ENCODE measurements at places on chromosomes 6 and 20.

GRCh38 chr20:54140067-54140466 lies 33.7 kb downstream of the CYP24A1 start:
- no peak for ATAC-seq

GRCh38 chr6:4902363-4902762 lies 101.5 kb downstream of the RPP40 start:
- ATAC-seq, result peak; percentile 74

DNA sequence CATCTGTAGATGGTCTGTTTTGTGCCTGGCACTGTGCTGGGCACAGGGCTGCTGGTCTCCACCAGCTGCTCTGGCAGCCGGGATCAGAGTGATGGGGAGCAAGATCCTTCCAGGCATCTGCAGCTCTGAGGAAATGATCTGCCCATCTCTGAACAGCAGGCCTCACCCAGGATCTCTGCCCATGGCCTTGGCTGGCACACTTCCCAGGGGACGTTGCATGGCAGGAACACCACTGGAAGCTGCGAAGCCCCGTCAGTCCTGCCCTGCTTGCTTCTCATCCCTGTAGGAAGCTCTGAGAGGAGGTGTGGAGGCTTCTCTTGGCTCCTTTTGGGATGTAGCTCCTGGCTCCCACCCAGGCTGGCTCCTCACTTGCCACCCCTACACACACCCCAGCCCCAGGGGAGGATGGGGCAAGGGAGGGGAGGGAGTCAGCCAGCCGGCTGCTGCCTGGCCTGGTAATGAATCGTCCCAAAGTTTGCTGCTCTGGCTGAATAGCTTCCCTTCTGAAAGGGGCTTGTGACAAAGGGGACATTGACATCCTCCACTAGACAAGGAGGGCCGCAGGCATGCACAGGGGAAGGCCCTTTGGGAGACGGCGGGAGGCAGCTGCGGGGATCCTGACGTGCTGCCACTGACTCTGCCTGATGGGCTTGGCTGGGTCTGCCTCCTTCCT lies 108.9 kb downstream of the VEGFA start:
- ATAC-seq, result no peak

- peak; percentile 58 for ATAC-seq
Observed at GRCh38 chr6:87102151-87102621, 7.3 kb upstream of the CGA start.

DNA sequence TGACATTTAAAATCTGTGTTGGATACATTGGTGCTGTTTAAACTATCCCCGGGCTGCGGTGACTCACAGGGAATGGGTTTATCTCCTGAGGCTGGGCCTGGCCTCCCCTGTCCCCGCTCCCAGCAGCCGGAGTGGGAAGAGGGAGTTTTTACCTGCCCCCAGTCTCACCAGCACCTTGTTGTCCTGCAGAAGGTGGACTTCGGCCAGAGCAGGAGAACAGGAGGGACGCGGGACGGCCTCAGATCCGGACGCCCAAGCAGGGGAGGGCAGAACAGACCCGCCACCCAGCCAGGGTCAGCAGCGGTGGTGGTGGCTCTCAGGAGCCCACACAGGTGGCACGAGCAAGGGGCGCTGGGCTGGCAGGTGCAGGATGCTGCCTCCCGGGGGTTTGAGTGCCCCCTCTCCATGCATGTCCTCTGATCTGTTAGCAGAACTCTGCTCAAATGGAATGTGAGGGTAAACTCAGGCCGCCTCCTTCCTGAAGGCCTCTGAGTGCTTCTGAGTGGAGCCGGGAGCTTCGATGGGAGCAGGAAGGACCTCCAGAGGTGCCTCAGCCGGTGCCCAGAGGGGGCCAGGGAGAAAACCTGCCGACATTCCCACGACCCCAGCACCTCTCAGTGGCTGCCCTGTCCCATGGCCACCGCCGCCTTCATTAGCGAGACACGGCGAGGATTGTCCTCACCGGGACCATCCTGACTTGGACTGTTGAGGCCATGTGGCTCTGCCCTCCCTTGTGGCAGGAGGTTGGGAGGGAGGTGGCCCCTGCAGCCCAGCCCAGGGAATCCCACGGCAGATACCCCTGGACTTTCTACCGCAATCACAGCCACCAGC lies 43.4 kb upstream of the MRGBP start:
- ATAC-seq, result no peak

DNA sequence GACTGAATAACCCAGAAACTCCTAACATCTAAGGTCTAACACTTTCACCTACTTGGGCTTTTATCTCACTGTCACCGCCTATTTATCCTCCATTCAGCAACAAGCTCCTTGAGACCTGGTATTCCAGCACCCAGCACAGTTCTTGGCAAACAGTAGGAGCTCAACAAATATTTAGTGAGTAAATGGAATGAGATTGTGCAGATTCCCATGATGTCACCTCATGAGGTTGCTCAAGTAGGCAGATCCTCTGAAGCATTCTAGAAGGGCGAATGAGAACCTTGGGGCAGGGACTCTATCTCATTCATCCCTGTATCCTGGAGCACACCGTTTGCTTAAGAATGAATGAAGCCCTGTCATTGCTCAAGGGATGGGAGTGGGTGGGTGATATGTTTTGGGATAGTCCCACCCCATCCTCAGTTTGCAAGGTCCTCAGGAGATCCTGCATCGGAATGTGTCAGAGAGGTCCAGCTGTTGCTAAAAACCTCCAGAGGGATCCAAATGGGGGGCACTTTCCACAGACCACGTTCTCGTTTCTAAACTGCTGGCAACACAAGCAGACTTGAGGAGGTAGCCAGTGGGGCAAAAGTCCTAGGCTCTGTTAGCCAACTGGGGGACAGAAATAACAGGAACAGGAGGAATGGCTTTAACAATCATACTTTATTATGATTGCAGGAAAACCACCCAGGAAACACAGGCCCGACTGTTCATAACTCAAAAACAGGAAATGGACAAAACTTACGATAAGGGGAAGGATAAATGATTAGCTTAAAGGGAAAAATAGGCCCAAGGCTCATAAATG lies 42.0 kb downstream of the EDN1 start:
- ATAC-seq, result no peak

- no peak for ATAC-seq
Observed at GRCh38 chr20:8535403-8536261, 403.6 kb downstream of the PLCB1 start.

- no peak for ATAC-seq
Observed at GRCh38 chr20:41007481-41007880, 21.1 kb upstream of the TOP1 start.

DNA sequence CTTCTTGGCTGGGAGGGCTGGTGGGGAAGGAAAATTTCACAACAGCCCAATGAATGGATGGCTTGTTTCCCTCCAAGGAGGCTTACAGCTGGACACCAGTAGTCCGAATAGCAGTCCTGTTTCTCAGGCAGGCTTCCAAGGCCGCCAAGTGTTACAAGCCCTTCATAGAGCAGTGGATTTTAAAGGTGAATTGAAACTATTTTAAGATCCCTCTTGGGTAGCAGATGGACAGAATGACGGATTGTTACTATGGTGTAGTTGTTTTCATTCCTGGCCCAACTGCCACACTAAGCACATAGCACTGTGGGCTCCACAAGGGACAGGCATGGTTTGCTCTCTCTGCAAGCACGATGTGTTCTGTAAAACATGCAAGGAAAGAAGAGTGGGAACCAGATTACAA lies 203.3 kb upstream of the TAB2 start:
- ATAC-seq, result no peak

GRCh38 chr20:37598100-37598543 lies 70.4 kb upstream of the BLCAP start:
- ATAC-seq, result no peak

- no peak for ATAC-seq
Observed at GRCh38 chr20:53757472-53757913, 163.9 kb upstream of the ZNF217 start.

DNA sequence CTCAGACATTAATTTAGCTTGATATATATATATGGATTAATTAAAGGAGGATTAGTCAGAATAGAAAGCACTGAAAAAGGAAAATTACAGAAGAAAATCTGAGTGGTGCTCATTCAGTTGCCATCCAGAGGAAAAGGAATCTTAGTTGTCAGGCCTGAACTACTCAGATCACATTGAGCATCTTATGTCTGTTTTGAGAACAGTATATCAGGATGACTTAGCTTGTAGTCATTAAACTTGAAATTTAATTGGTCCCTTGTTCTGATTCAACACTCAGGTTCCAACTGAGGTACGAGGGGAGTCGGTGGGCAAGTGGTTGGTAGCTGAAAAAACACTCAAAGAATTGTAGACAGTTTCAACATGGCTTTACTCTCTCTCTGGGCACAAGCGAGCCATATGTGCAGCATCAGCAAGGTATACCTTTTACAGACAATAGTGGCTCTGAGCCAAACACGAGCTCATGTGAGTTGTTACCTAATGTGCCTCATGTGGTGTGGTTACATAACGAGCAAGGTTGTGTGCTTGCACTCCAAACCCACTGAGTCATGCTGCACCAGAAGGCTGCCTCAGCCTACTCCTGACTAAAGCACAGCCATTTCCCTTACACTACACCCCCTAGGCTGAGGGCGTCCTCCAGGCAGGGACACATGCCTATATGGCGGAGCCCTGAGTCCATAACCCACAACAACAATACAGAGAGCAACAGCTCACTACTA lies 73.0 kb upstream of the HMGN3 start:
- ATAC-seq, result no peak

DNA sequence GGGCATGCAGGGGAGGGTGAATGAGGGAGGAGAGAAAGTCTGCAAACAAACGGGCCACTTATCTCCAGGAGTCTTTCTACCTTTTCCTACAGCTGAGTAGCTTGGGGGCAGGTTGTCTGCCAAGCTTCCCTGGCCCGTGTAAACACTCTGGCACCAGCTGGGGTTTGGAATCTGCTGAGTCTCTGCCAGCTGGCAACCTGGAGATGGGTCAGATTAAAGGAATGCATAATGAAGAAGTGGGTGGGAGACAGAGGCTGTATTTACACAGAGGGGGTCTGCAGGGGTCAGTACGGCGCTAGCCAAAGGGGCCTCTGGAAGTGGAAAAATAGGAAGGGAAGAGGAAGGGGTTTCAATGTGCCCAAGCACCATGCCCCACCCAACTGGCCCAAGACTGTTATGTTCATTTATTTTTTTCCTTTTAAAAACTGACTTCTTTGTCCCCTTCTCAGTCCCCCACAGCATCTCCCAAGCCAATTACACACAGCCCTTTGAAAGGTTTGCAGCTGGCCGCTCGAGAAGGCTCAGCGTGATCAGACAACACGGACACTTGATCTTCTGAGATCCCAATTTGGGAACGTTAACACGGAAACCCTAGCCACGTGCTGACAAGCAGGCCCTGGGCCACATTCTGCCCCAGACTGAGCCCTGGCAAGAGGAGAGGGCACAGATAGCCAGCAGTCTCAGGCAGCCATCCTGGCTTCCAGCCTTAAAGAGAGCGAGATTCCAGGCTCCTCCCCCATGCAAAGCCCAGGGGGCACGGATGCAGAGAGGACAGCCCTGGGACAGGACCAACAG lies 25.2 kb downstream of the TRAM2 start:
- no peak for ATAC-seq

DNA sequence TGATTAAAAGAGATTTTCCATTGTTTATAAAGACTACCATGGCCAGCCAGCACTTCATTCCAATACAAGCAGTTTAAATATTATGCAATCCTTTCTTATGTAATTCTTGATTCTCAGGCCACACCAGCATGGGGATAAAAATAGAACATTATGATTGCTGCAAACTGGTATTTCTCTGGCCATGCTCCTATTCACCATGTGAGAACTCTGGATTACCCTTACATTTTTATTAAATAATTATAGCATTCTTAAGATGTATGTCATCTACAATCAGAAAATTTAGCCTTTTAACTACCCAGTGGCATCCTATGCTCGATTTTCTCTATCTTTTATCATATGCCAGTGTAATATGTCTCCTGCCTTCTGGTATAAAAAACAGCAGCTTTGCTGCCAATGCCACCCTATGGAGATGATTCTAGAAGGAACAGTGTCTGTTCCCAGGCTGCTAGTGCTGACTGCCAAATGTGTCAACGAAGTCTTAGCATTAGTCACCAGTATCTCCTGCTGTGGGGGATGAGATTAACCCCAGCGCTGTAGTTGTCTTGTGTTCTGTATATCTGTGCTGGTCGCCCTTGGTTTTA lies 501.4 kb downstream of the BCKDHB start:
- no peak for ATAC-seq

DNA sequence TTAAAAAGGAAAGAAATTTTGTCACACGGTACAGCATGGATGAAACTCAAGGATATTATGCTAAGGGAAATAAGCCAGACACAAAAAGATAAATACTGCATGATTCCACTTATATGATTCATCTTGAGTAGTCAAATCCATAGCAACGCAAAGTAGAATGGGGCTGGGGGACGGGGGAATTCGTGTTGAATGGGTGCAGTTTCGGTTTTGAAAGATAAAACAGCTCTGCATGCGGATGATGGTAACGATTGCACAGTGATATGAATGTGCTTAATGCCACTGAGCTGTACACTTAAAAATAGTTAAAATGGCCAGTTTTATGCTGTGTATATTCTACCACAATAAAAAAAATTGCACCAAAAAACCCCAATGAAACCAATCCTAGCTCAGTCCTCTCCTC lies 52.9 kb upstream of the SIRPA start:
- ATAC-seq, result no peak

DNA sequence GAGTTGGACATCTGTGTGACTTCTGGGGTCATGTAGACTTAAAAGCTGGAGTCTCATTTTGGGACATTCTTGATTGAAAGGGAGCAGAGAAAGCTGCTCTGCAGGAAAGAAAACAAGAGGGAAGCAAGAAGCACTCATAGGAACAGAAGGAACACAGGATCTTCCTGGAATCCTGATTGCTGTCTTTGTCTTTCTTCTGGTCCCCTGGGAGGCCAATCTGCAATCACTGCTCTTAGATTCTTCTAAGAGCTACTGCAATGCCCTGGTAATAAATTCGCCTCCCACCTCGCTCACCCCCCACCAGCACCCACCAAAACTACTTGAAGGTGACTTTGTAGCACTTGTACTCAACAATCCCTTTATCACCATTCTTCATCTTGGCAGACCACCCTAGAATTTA lies 51.8 kb downstream of the SLC35B3 start:
- ATAC-seq, result no peak

- ATAC-seq, result no peak
Observed at GRCh38 chr20:46893877-46894578, 615 bp upstream of the EYA2 start.

DNA sequence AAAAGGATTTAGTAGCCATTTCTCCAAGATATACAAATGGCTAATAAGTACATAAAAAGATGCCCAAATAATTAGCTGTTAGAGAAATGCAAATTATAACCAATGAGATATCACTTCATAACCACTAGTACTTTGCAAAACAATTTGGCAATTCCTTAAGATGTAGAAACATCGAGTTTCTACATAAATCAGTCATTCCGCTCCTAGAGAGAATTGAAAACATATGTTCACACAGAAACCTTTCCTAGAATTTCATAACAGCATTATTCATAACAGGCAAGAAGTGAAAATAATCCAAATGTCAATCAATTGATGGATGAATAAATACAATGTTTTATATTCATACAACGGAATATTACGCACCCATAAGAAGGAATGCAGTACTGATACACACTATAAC lies 20.5 kb upstream of the NT5E start:
- ATAC-seq, result no peak

DNA sequence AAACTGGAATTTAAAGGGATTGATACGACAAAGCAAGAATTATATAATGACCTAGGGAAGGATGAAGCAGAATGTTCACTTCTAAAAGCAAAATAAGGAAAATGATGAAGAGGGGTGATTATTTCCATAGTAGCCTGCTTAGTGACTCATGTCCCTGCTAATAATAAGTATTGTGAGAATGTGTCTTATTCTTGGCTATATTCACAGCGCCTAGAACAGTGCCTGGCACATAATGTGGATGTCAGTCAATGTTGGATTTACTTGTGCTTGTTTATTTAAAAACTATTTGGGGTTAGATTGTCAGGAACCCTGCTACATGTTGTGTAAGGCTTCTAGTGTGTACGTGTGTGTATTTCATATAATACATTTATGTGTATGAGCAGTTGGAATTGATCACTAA lies 85.1 kb downstream of the ZFAND3 start:
- no peak for ATAC-seq
